Adipose tissue (tissue), 3 donors: ENCODE measurements at places on chromosomes 7 and 10. TPM values are rescaled to one million over a fixed set of nuclear protein-coding genes. Genes with fewer than 3 reads are reported as not detected.

Gene SEMA3D
- polyA plus RNA-seq: 1.1 TPM

Gene ATOH7
- not detected for polyA plus RNA-seq

Gene NPC1L1
- 0.38 TPM for polyA plus RNA-seq

Gene PDCD4
- polyA plus RNA-seq: 80.2 TPM

Gene ATE1
- polyA plus RNA-seq: 3.0 TPM

Gene CLDN12
- polyA plus RNA-seq: 7.0 TPM

Gene ZNF727
- 0.15 TPM for polyA plus RNA-seq
